Activated gamma-delta T cell treated with Interleukin-2 at 50 U/mL for 16 hours (primary cell): ENCODE measurements at places on chromosomes 3 and 15.

DNA sequence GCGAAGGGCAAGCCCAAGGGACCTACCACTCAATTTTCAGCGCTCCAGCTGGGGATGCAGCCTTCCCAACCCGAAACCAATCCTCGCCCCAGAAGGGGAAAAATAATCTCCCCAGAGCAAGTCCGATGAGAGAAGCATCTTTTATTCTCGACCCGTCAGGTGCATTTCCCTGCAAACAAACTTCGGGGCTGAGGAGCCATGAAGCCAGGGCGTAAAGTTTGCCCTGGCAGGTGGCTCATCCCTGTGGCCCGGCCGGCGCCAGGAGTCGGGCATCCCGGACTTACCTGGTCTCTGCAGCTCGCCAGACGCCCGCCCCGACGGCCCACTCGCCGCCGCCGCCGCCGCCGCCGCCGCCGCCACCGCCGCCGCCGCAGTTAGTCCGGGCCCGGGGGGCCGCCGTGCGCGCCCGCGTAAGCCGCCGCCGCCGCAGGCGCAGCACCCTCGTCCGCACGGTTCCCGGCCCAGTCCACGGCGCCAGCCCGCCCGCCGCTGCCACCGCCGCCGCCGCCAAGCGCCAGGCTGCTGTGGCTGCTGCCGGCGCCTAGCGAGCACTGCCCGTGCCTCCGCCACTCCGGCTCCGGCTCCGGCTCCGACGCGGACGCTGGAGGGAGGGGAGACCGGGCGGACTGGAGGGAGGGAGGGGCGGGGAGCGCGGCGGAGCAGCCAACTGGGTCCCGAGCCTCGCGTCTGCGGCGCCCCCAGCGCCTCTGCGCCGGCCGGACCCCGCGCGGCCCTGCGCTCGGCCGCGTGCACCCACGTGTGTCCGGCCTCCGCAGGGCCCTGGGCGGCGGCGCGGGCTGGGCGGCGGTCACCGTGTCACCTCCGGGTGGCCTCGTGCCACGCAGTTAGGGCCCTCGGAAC is at the start of gene CNTN3:
CNTN3 (minus strand) TSS at position 553 of the 861 bp plus-strand sequence. CDS start 93,547 bp downstream, outside the sequence.
- DNase-seq: no peak

DNA sequence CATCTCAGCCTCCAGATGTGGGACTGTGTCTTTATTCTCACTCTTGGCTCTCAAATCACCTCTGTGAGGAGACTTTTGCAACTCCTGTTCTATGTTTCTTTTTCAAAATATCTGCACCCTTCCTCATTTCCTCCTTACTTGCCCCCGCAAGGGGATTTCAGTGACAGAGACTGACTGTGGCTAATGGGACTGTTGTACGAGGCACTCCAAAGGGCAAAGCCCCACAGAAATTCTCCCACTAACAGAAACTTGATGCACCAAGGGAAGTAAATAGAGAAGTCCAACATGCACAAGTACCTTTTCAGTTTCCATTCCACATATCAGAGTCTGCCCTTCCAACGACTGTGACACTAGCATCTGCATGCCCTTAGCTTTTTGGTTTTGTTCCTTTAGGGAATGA is 69.7 kb downstream of the LRRK1 start:
- no peak for DNase-seq

- DNase-seq: no peak
Measured at GRCh38 chr3:170144437-170144843, 37.1 kb downstream of the PHC3 start.

GRCh38 chr3:124442463-124442862 is 287.8 kb upstream of the UMPS start:
- no peak for DNase-seq

DNA sequence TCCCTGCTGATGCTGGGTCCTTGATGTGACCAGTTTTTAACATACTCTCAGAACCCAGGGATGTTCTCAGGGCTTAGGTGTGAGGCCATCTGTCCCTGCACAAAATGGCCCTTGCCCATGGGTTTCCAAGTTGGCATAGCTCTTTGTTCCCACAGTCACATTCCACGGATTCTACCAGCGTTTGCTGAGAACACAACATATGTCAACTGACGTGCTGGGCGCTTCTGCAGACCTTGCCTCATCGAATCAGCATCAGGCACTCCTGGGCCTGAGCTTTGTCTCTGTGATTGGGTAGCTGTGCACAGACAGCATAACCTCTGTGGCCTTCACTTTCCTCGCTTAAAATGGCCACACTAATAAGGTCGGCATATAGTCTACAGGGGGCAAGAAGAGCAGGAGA is 69.0 kb downstream of the MGLL start:
- DNase-seq: no peak
